Activated naive CD4-positive, alpha-beta T cell (primary cell): ENCODE measurements at places on chromosomes 5 and 9.
A peak's percentile ranks its signal among the peaks of the same experiment; 100 is the strongest.

- DNase-seq, result no peak
Observed at GRCh38 chr5:44099643-44100042, 289.6 kb downstream of the FGF10 start.

DNA sequence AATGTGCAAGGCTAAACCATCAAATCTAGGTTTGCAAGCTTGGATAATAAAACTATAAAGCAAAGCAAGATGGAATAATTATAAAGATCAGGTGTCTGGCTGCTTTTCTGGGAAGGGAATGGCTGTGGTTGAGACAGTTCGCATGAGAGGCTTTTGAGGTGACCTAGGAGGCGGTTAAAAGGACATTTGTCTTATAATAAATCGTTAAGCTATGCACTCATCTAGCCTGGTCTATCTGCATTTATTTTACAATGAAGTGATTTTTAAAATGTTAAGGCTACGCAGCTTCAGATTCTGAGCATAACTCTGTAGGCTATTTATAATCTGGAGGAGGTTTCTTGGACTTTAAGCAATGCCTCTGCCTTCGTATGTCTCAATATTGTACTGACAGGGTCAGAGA, 29.4 kb upstream of the MAN2A1 start:
- DNase-seq, result no peak

- no peak for DNase-seq
Observed at GRCh38 chr9:83956086-83956435, 24.0 kb downstream of the HNRNPK start.

DNA sequence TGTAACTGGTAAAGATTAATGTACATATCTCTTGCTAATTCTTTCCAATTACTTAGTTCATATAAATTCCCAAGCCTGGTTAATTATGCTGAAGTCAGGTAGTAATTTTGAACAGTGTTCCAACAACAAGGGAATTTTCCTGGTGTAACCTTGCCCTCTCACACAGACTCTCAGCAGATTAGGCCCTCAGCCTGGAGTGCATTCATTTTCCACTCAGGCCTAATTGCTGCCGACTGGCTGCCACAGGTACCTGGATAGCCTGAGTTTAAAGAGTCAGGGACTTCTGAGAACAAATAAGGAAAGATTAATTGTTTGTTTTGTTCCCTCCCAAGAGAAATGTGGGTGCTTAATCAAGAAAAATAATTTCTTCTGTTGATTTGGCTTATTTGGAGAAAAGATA, 71.4 kb downstream of the PPIC start:
- no peak for DNase-seq

DNA sequence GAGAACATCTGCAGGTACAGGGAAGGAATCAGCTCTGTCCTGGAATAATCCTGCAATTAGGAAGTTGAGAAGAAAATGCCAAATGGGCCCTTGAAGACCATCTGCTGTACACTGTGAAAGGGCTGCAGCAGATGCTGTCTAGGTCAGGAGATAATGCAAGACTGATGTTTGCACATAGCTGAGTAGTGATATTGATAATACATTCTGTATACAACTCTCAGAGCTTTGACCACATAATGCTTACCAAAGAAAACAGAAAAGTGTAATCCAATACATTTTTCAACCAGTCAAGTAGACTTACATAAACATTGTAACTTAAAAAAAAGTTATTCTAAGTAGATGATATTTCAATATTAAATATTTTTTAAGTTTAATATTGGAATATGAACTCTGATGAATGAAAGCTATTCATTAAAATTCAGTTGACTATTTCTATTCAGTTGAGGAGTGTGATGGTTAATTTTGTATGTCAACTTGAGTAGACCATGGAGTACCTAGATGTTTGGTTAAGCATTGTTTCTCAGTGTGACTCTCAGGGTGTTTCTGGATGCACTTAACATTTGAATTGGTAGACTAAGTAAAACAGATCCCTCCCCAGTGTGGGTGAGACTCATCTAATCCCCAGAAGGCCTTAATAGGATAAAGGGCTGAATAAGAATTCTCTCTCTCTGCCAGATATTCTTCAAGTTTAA, 380.1 kb upstream of the PRR16 start:
- DNase-seq, result no peak

DNA sequence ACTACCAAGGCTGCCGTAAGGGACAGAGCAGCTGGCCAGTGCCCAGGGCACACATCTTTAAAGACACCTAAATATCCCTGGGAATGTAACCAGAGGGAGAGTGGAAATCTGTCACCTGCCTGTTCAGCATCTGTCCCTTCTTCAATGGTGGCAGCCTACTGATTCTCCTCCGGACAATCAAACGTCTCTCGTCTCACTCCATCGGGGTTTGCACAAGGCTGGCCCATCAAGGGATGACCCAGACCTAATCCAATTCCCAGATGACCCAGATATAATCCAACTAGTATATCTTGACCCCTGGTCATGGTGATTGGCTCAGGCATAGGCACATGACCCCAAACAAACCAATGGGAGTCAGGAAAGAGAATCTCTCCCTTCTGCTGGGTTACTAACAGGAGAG, 93.5 kb downstream of the HRH2 start:
- no peak for DNase-seq

DNA sequence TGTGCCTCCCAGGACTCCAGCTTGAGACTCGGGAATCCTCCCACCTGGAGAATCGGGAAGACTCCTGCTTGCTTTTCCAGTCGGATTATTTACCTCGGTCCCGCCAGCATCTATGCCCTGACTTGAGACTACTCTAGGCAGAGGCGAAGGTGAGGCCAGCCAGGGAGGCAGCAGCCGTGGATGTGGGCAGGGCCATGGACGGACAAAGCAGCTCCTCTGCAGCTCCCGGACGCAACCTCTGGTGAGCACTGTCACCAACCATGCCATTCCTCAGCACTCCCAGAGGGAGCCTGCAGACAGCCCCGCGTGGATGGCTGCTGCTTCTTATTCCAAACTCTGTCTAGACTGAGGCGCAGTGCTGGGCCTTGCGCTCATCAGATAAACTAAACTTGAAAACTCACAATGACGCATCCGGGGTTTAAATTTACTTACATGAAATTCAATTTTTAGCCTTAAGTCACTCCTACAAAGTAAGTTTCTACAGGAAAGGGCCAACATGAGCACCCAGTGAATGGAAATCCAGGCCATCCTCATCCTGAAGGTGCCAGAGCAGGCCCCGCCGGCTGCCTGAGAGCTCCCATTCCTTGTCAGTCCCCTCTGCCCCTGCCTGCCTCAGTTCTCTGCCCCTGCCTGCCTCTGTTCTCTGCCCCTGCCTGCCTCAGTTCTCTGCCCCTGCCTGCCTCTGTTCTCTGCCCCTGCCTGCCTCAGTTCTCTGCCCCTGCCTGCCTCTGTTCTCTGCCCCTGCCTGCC, 17.8 kb downstream of the MED10 start:
- no peak for DNase-seq

- DNase-seq, result no peak
Observed at GRCh38 chr9:91415290-91415689, 8.3 kb downstream of the NFIL3 start.

GRCh38 chr5:947626-948471, 55.2 kb downstream of the TRIP13 start:
- DNase-seq, result no peak

GRCh38 chr9:98774746-98775145, 21.6 kb downstream of the ANKS6 start:
- DNase-seq, result no peak

GRCh38 chr9:1979741-1980367, 35.3 kb upstream of the SMARCA2 start:
- DNase-seq, result no peak

DNA sequence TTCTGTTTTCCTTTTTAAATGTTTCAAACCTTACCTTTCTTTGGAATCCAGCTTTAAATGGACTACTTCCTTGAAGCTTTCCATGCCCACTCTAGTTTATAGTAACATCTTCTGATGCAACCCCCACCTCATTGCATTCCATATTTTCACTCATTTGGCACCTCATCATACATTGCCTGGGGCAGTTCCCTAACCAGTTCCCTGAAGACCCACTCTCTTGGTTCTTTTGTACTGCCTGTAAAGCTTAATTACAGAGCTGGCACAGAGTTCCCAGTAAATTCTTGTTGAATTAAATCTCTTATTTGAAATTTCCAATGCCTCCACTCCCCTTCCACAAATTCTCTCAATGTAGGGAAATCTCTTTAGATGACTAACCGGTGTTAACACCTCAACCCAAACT, 257.2 kb downstream of the ARRDC3 start:
- DNase-seq, result no peak

- no peak for DNase-seq
Observed at GRCh38 chr9:135797507-135798262, 95.7 kb downstream of the KCNT1 start.

- DNase-seq, result no peak
Observed at GRCh38 chr5:157047898-157048297, 11.0 kb downstream of the HAVCR1 start.

- no peak for DNase-seq
Observed at GRCh38 chr5:20972419-20972925, 984.5 kb upstream of the CDH18 start.

- DNase-seq, result no peak
Observed at GRCh38 chr5:23234197-23234596, 273.2 kb upstream of the PRDM9 start.

- DNase-seq, result no peak
Observed at GRCh38 chr9:108933231-108933717, 650 bp downstream of the ELP1 start.

GRCh38 chr9:113464286-113464660, 746 bp downstream of the RGS3 start:
- no peak for DNase-seq

- peak; percentile 78 for DNase-seq
Observed at GRCh38 chr9:35882263-35882848, 12.2 kb upstream of the OR13J1 start.

DNA sequence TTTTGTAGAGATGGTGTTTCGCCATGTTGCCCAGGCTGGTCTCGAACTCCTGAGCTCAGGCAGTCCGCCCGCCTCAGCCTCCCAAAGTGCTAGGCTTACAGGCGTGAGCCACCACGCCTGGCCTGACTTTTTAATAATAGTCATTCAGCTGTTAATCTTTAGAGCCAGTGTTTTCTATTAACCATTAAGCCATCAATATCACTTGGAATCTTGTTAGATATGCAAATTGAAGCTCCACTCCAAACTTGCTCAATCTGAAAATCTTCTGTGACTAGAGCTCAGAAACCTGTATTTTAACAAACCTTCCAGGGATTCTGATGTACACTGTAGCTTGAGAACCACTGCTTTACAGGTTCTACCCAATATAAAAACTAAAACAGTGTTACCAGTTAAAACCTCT, 113.5 kb downstream of the CDC42SE2 start:
- no peak for DNase-seq

- DNase-seq, result no peak
Observed at GRCh38 chr9:137711678-137712105, 92.9 kb downstream of the EHMT1 start.

DNA sequence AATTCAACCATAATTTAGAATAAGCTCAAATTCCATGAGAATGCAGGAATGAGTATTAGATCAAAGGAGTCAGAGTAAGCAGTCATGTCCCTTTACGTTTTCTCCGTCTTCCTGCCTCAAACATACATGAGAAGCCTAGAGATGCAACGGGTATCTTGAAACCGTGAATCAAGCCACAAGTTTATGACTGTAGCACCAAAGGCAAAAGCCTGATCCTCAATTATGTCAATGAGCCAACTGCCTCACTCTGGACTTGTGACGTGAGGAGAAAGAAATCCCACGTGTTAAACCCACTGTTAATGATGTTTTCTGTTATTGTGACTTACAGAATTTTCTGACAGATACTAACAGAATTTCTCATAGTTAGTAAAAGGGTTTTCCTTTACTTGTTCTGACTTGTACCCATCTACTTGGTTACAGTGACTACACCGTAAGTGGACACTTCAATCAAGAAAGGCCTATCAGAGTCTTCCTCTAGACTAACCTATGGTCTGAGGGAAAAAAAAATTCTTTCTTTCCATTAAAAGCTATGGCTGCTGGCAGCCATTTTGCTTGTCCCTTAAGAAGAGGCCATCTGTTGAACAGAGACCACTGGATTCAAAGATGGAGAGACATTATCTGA, 35.3 kb upstream of the HK3 start:
- DNase-seq, result no peak

DNA sequence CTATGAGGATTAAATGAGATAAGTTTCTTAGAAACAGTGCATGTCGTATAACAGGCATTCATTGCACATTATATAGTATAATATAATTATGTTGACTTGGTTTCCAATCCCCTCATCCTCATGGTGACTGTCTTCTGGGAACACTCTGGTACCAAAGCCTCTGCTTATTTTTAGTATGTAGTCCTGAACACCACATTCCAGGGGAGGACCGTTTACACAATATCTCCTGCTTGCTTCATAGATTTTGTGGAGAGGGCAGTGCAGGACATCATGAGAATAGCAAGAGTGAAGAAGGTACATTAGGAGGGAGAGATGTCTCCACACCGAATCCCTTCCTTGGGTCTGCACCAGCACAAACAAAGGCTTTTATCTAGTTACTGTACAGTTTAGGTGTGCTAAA, 20.5 kb upstream of the BHMT start:
- no peak for DNase-seq

DNA sequence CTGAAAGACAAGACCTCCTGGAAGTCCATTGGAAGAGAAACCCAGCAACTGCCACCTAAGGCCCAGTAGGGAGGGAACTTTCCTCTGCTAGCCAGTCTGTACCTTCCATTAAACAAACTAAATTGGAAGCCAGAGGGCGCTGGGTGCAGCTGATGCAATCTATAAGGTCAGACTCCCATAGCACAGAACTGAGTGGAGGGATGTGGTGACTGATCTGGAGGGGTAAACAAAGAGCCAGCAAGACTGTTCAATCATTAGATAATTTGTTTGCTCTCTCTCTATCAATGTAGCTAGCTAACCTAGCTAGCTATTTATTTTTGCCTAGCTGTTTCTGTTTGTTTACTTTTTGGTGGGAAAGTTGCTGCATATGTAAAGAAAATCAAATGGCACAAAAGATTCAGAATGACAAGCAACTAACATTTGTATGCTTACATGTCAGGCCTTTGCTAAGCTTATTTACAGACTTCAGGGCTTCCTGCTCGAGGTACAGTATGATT, 291.8 kb upstream of the DAB2 start:
- peak; percentile 0 for DNase-seq

DNA sequence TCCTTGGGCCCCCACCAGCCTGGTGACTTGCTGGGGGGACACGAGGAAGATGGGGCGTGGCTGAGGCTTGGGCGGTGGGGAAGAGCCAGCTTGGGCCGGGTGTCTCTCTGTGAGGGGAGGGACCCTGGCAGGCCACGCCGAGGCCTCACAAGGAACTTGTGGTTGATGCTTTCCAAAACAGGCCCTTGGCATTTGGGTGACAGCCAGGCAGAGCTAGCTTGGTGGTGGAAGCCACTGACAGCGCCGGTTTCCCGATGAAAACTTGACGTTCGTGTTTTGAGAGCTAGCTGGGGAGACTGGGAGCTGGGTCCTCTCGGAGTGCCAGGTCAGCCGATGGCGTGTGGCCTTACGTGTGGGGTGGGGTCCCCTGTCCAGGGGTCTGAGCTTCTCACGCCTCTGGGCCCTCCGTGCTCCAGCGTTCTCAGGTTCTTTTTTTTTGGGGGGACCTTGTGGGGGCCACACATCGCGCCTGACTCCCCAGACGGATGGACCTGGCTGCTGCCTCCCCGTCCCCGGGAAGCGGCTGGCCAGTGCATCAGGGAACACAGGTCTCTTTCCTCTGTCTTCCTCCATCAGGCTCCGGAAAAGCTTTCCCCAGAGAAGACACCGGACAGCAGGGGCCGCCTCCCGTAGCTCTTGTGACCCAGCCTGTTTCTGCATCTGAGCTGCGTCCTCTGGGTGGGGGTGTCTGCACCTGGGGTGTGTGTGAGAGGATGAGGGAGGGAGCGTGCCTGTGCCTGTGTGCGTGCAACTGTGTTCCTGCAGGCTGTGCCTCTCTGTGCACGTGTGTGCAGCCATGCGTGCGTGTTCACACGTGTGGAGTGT, 129.3 kb upstream of the LPCAT1 start:
- no peak for DNase-seq

GRCh38 chr5:108818613-108819272, 71.0 kb downstream of the FER start:
- no peak for DNase-seq
